ENCODE measurements at places on chromosomes 1 and 21.

DNA sequence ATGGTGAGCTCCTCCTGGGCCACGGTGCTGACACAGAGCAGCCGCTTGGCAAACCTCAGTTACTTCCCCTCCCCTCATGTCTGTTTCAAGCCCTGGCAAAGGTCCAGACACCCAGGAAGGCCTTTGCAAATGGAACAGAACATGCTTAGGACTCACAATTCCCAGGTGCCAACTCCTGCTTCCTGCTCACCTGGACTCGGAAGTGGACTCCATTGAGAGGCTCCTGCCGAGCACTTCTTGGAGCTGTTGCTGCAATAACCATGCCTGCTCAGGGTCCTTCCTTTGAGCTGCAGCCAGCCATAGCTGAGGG lies 10.7 kb downstream of the DCST2 start:
- no peak for DNase-seq

DNA sequence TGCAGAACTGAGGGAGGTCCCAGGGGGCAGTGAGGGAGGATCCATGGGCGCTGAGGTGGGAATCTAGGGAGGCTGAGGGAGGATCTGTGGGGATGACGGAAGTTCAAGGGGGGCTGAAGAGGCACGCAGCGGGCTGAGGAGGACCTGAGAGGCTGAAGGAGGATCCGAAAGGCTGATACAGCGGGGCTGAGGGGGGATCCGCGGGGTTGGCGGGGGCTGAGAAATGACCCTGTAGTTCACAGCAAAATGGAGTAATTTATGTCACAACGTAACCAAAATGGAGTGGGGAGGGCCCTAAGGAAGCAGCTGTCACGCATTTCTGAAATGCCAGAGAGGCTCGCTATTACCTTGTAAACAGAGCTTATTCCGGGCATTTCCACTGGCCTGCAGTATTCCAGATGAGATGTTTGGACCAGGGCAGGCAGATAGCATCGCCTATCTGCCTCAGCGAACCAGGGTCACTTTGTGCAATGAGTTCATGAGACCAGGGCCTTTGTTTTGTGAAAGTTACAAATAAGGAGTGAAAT lies 926 bp upstream of the MRPL55 start:
- no peak for DNase-seq

DNA sequence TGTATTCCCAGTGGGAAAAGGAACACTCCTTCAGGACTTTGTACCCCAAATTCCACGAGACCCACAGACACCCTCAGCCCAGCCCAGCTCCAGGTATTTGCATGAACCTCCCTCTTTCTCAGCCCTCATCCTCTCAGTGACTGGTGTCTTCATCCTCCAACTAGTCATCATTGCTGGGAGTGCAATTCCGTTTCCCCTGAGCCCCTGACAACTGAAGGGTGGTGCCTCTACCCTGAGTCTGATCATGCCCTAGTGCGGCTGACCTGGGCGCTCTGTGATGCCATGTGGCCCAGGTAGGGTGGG lies 3.8 kb upstream of the ZNF692 start:
- DNase-seq, result no peak

GRCh38 chr1:224616756-224617409 lies 766 bp downstream of the CNIH3 start:
- DNase-seq, result no peak

DNA sequence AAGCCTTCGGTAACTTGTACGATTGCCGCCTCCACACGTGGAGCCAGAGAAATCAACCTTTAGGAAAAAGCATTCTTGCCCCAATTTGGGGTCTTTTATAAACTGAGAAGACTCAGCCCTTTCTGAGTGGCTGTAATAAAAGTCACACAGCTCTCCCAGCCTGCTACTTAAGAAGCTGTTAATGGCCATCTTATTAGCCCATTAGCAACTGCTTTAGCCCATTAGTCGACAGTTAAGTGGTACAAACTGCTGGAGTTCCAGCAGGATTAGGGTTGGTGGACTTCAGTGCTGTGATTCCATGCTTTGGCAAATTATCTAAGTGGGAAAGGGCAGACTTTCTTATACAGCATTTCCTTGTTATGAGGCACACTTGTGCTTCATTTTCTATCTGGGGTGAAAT lies 461.3 kb downstream of the RPS6KC1 start:
- no peak for DNase-seq

DNA sequence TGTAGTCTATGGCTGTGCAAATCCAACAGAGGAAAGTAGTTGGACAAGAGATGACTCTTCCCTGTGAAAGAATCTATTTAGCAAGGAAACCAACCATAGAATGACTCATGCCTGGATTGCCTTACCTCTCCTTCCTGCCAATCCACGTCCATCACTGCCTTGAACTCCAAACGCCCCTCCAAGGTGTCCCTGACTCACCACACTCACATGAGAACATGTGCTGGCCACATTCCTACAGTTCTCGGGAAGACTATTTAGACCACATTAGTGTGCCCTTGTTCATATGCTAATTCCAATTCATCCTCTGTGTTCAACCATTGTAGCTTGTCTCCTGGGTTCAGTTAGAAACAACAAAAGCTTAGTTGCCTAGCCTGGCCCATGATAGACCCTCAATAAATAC lies 157.3 kb downstream of the SLC30A10 start:
- DNase-seq, result no peak

GRCh38 chr1:4772294-4773010 lies 118.0 kb downstream of the AJAP1 start:
- DNase-seq, result no peak

DNA sequence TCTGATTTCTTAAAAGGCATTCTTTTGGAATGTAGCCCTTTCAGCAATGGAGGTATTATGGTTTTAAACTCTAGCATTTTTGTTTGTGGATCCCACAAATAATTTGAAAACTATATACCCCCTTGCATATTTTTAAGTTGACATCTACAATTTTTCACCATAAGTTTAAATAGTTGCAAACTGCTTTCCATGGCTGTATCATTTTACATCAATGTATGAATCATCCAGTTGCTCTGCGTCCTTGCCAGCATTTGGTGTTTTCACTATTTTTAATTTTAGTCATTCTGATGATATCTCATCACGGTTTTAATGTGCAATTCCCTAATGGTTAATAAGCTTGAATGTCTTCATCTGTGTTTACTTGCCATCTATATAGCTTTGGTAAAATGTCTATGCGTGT lies 20.7 kb downstream of the DIPK1A start:
- DNase-seq, result no peak

- no peak for DNase-seq
Observed at GRCh38 chr1:241408170-241408569, 51.2 kb upstream of the RGS7 start.

DNA sequence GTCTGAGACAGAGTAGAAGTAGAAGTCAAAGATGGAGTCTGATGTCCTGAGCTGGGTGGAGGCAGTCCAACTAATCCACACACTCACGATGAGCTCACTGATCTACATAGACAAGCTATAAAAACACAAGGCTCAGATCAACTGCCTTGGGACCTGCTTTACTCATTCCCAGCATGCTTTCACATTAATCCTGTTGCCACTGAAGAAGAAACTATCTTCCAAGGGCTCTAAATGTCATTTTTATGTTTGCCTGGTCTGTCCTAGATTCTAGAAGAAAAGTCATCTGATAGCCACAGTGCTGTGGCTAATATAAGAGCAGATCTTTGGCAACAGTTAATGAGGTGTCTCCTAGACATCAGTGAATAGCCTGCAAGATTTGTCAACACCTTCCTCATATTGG lies 522.7 kb downstream of the NUF2 start:
- DNase-seq, result no peak

GRCh38 chr21:41073558-41073957 lies 94.4 kb upstream of the BACE2 start:
- no peak for DNase-seq

DNA sequence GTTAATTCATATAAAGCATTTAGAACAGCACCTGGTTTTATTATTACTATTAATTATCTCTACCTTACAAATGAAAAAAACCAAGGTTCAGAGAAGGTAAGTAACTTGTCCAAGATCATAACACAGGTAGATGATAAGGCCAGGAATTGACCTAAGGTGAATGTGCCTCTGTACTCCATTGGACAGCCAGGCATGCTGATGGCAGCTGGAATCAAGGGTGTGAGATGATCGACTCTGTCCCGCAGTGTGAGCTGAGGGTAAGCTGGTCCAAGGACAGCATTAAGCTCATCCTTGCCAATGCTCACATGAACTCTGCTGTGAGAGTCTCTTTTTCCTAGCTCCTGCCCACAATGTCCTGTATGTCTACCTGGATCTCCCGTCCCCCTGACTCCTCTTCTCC lies 58.4 kb downstream of the DMAP1 start:
- DNase-seq, result no peak

DNA sequence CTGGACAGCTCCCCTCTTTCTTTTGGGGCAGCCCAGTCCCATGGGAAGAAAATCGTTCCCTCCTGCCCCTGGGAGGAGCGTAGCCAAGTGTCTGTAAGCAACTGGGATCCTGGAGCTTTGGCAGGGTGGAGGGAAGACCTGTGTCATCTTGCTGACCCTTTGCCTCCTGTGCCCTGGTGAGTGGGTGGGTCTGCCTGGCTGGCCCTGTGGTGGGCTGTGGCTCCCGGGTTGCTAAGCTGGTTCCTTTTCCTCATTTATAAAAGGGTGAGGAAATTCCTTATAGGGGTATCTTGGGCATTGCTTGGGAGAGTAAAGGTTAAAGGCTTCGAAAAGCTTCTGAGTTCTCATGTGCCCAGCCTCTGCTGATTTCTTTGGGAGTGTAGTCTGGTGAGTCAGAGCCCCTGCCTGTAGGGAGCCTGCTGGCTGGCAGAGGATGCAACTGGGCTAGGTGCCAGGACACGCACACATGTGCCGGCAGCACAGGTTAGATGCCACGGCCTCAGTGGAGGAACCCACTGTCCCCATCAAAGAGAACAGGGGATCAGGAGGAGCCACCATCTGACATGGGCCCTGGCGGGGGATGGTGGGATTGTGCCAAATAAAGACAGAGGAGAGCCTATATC lies 85.2 kb downstream of the ARHGEF10L start:
- no peak for DNase-seq

DNA sequence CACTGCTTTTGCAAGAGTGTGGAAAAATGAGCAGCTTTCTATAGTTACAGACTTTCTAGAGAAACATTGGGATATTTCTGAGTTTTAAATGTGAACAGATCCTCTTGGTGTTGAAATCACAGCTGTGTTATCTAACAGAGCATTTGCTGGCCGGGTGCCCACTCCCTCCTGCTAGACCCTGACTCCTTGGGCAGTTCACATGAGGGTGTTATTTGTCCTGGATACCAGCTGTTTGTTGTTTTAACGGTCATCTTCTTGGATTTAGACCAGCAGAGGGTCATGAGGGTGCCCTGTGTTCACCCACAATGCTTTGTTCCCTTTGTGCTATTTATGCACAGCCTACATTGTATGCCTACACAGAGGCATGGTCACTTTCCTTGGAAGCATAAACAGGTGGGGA lies 67.1 kb downstream of the CENPF start:
- DNase-seq, result no peak

DNA sequence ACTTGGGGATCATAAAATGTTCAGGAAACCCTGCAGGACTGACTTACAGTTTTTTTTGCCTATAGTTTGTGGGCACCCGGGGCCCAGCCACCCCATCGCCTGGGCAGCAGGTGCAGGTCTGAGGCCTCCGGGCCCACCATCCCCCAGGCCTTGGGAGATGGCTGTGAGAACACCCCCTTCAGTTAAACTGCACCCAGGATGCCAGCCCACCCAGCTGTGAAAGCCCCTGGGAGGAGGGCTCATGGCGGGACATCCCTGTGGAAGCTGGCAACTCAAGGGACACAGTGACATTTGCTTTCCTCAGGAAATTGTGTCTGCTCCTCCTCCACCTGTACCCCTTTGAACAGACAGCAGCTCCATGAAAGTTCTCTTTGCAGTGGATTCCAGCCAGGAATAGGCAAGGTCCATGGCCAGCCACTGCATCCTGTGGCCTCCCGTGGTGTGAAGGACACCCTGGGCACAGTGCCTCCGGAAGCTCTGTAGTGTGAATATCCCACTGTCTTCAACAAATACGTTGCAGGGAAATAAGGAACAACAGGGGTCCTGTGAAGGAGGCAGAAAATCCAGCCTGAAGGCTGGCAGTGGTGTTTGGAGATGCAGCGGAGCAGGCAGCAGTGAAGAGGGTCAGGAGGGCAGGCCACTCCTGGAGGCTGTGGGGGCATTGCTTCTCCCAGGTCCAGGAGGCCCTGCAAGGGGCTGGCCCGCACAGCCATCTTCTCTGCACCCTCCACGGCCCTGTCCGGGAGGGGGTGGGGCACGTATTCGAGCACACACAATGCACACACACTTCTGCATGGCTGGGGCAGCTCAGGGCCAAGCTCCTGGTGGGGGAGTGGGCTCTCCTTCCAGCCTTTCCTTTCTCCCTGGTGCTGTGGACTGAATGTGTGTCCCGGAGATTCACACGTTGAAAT lies 2.1 kb upstream of the OBSCN start:
- no peak for DNase-seq

DNA sequence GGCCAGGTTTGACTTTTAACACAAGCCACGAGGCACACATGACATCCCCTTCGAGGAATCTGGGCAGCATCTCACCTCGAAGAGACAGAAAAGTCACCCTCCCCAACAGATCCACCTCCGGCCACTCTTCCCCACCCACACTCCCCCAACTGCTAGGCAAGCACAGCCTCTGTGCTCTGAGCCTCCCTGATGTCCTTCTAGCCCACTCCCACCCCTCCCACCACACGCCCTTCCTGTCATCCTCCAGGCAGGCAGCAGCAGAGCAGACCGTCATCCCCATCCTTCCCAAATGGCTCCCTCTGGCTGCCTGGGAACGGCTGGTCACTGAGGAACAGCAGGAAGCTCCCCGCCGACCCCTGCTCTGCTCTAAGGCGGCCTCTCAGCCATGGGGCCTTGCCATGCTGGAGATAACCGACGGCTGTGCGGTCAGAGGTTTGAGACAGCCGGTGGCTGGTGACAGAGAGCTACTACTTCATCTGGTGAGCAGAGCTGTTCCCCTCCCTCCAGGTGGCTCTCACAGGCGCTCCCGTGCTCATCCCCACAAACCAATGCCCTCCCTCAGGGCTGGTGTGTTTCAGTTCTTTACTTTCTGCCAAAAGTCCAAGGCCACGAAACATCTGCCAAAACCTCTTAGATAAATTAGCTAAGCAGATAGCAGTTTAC lies 25.6 kb downstream of the NPHP4 start:
- DNase-seq, result no peak

GRCh38 chr1:172917972-172918371 lies 132.8 kb downstream of the TNFSF18 start:
- no peak for DNase-seq

DNA sequence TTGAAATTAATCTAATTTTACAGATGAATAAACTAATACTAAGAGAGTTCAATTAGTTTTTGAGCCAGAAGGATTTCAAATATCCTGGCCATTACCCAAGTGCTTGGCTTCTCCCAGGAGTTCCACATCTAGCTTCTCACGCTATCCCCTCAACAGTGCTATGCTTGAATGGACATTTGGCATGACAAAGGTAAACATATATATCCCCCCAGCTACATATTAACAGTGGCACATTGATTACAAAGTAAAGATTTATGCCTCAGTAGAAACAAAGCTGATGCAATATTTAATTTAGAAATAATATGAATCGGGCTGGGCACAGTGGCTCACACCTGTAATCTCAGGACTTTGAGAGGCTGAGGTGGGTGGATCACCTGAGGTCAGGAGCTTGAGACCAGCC lies 434.6 kb upstream of the PRMT6 start:
- DNase-seq, result no peak
